NCI-H345 (cell line): ENCODE measurements at places on chromosomes 5 and 9.

- no peak for DNase-seq
These were observed 136.5 kb upstream of the PITX1 start for GRCh38 chr5:135170500-135170899.

DNA sequence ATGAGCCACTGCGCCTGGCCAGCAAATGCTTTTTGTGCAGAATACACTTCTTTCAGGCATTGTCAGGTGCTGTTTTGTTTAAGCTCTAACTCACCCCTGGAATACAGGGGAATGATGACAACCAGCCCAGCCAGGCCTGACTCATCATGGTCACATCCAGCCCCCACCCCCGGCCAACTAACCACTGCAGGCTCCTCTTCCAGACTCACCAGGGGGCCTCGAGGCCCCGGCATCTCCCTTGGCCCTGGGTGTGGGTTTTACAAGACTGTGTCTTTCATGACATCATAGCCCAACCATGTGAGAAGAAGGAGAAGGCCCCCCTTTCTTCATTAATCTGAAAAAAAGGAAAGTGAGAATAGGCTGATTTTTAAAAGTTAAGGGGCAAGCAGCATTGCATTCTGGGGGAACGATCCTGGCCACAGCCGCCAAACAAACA is 35.5 kb downstream of the OLFML2A start:
- no peak for DNase-seq

GRCh38 chr5:115336201-115336720 is 39.8 kb upstream of the CCDC112 start:
- no peak for DNase-seq

DNA sequence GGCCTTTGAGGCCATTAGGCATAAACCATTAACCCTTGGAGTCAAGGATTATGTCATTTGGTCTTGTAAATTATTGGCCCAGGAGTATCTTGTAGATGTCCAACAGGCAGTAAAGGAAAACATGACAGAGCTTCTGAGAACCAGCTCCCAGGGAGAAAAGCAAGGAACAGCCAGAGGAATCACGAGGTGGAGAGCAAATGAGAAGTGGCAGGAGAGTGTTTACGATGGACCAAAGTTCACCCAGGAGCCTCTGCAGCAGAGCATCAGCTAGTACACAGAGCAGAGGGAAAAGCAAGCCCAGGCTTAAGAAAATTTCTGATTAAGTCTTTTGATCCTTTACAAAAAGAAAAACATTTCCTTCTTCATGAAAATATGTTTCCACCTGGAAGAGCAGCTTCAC is 206.2 kb downstream of the NDUFS4 start:
- no peak for DNase-seq

- DNase-seq: no peak
These were observed 323.8 kb downstream of the CDK5RAP2 start for GRCh38 chr9:120256146-120256545.

DNA sequence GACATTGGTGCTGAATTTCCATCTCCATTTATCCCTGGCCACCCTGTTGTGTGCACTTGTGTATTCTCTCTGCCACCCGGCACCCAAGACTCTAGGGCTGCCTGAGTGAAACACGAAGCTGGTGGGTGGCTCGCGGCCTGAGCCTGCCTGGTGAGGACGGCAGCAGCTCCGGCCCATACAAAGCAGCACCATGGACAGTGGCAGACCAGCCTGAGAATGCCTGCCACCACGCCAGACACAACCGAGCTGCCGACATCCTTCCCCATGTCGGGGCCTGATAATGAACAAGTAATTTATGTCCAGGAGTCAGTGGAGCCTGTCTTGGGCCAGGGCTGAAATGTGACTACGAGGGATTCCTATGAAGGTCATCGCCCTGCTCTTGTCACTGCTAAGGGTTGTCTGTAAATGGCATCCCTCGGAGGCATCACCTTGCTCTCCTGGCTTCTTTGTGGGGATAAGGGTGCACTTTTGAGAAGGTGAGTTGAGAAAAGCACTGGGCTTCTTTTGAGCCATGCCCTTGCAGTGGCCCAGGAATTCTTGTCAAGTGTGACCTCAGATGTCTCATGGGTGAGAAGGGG is 175.7 kb downstream of the MELK start:
- DNase-seq: no peak

- no peak for DNase-seq
These were observed 267.6 kb downstream of the TRIM32 start for GRCh38 chr9:116954731-116955130.

DNA sequence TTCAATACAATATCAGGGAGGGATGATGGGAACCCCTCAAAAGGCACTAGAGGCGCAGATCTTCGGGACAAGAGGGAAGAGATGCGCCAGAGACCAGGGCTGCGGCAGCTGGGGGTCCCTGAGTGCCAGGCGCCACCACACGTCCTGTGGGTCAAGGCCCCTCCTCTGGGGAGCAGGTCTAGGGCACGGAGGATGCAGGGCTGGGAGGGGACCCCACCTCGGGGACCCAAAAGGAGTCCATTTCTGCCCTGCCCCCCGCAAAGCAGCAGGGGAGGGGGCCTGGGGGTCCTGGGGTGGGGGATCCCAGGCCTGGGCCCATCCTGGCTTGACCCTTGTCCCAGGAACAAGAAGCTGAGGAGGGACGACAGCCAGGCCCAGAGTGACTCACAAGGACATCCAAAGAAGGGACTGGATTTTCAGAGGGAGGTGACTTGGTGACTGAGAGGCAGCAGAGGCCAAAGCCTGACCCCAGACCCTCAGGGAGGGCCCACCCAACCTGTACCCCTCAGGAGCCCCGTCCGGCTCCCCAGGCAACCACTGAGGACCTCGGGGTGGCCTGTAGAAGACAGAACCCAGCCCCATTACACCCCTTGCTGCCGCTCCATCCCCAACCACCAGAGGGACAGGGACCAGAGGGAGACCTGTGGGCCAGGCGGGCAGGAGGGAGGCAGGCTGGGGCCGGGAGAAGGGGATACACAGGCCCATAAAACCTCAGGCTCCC is 54.2 kb downstream of the LRSAM1 start:
- peak; percentile 11 for DNase-seq

GRCh38 chr5:155056644-155057269 is 43.2 kb downstream of the KIF4B start:
- no peak for DNase-seq

GRCh38 chr9:135799261-135799660 is 97.3 kb downstream of the KCNT1 start:
- DNase-seq: no peak

GRCh38 chr5:36457511-36458270 is 148.7 kb upstream of the SLC1A3 start:
- no peak for DNase-seq

- no peak for DNase-seq
These were observed 159.1 kb upstream of the ACOT12 start for GRCh38 chr5:81552852-81553566.

- no peak for DNase-seq
These were observed 36.9 kb downstream of the DYNC2I2 start for GRCh38 chr9:128619779-128620178.

DNA sequence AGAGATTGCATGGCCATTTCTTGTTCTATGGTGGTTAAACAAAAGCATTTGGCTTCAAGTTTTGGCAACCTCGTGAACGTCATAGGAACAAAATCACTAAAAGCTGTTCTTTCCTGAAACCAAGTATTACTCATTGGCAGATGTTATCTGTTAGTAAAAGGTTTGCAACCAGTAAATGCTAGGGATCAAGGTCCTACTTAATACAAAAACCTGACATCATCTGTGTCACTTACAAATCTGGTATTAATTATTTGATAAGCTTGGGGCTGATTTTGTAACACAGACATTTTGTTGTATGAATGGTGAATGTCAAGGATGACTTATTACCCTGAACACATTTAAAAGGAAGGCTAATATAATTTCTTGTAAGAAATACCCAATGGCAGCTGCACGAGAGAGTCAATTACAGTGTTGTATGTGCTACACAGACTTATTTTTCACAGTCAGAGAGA is 486.4 kb upstream of the ZNF608 start:
- no peak for DNase-seq

GRCh38 chr5:57004800-57005199 is 52.9 kb upstream of the MIER3 start:
- DNase-seq: no peak

GRCh38 chr5:133933670-133934295 is 34.6 kb downstream of the C5orf15 start:
- no peak for DNase-seq

- peak; percentile 4 for DNase-seq
These were observed 145.7 kb upstream of the ARRDC3 start for GRCh38 chr5:91528831-91529230.

GRCh38 chr5:117118499-117118898 is 543.9 kb upstream of the SEMA6A start:
- no peak for DNase-seq

GRCh38 chr5:125261505-125262250 is 515.2 kb upstream of the ZNF608 start:
- no peak for DNase-seq

DNA sequence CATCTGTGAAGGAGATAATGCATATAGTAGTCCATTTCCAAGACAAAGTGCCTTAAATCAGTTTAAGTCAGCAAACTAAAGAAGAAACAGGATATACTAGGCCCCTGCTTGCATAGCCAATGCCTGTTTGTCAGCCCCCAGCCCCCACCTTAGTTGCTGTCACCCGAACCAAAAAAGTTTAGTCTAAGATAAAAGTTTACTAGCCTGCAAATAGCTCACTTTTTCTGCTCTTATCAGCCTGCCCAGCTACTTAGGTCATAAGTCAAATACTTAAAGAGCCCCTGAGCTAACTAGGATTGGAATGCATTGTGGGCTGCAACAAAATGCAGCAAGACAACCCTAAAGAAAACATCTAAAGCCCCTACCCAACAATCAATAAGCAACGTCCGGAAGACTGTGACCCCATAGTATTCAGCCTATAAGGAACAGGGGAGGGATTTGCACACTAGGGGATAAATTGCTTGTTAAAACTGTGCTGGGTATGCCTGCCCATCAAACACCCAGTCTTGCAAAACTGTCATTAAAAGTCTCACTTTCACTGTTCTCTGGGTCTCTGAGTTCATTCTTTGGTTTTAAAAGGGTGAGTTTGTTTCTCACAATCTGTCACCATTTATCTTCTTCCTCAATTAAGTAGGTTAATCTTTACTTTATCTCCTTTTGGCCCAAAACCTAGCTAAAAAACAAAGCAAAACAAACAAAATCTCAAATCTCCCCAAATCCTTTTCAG is 92.4 kb upstream of the CEP78 start:
- no peak for DNase-seq

GRCh38 chr9:137924761-137925369 is 47.3 kb downstream of the CACNA1B start:
- DNase-seq: peak; percentile 43

DNA sequence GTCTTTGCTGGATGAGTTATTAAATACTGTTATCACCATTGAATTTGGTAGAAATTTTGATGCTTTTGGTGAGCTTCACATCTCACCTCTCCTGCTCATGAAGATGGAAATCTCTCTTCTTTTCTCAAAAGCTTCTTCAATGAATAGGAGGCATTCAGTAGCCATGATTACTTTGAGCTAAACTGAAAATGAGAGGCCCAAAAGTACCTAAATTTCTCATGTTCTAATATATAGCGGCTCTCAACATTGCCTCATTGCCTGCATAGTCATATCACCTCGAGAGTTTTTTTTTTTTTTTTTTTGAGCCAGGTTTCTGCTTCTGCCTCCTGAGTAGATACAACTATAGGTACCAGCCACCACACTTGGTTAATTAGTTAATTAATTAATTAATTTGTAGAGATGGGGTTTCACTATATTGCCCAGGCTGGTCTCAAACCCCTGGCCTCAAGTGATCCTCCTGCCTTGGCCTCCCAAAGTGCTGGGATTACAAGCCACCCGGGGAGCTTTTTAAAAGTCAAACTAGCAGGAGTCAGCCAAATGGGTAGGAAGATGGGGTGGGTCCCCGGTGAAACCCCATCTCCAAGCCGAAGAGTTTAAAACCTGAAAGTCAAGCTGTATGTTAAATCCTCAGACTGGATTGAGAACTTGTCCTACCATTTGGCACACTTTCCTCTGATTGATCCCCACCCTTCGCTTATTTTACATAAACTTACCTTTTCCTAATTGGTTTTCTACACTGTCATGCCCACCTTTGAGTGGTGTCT is 169.0 kb downstream of the DOCK2 start:
- DNase-seq: no peak

GRCh38 chr9:27157097-27157496 is 48.1 kb downstream of the TEK start:
- no peak for DNase-seq

DNA sequence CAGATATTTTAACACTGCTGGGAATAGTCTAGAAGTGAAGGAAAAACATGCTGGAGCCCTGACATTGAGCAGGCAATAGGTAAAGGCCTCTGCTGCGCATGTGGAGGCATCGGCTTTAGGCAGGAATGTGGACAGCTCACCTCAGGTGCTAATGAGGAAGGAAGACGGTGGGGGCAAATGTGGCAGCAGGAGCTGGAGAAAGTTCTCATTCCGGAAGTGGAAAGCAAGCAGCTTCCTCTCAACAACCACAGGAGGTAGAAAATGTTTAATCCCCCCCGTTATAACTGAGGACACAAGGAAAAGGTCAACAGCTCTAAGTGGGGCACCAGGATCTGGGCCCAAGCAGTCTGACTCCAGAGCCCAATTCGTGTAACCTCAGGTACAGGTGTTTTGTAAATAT is 7.6 kb upstream of the RPS14 start:
- no peak for DNase-seq

- no peak for DNase-seq
These were observed 232.5 kb downstream of the PARP8 start for GRCh38 chr5:50898966-50899365.

DNA sequence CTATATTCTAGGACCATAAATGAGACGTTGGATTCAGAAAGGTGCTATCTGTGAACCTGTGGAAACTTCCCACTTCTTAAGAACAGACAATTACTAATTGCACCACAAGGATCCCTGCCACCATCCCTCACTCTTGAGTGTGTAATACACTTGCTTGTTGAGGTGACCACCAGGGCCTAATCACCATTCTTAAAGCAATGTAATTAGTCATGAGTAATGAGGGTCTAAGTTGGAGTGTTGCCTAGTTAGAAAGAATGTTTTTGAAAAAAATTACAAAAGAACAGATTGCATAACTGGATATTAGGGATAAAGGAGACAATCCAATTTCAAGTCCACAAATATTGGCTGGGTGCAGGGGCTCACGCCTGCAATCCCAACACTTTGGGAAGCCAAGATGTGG is 56.9 kb upstream of the TRIO start:
- DNase-seq: no peak

DNA sequence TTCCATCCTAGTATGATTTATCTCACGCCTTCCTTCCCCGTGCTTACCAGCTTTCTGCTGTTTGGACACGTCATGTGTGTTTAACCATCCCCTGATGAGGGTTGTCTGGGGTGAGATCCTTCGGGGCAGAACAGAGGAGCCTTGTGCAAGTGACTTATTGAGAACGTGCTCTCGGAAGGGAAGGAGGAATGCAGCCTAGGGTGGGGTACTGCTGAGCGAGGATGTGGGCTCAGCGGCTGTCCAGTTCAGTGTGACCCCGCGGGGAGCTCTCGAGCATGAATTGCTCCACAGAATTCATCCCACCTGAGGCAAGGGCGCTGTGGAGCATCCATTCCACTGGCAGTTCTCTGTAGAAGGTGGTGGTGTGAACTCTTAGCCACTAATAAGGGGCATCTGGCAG is 4.0 kb downstream of the MYOZ3 start:
- DNase-seq: no peak

GRCh38 chr9:116323012-116323411 is 169.4 kb downstream of the PAPPA start:
- DNase-seq: no peak

- DNase-seq: no peak
These were observed 887 bp upstream of the PDE8B start for GRCh38 chr5:77209495-77210090.
